ENCODE measurements at places on chromosomes 12 and 14.

DNA sequence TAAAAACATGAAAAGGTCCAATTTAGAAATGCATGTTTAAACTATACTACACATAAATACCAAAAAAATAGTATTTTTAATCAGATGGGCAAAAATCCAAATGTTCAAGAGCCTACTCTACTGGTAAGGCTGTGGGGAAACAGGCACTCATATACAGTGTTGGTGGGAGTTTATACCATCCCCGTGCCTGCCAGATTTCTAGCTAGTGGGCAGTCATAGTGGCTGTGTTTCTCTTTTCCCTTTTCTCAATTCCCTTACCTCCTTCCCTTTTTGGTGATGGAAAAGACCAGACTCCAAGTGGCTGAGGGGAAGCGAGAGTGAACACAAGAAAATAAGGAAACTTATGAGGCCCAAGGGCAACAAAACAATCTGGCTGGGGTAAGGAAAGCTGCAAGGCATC, 14.7 kb downstream of the ZNF641 start:
- DNase-seq, result no peak

DNA sequence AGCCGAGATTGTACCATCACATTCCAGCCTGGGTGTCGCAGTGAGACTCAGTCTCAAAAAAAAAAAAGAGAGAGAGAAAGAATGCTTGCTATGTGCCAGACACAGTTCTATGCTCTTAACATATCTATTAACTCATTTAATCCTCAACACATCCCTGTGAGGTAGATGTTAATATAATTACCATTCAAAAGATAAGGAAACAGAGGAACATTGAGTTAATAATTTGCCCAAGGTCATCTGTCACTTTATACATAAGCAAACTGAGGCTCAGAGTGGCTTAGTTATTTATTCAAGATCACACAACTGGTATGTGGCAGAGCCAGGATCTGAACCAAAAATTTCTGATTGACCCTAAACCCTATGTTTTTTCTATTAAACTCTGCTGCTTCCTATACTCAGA, 116.1 kb upstream of the BCAT1 start:
- DNase-seq, result no peak

- DNase-seq, result no peak
Observed at GRCh38 chr12:14567351-14568162, at the start of gene PLBD1. TSS of gene PLBD1 (minus strand) at chr12:14567883. CDS start at chr12:14567696, 187 bp downstream.

GRCh38 chr12:121983536-121984210, 38.0 kb upstream of the BCL7A start:
- DNase-seq, result no peak

GRCh38 chr14:93648440-93649168, 139.7 kb downstream of the PRIMA1 start:
- no peak for DNase-seq

DNA sequence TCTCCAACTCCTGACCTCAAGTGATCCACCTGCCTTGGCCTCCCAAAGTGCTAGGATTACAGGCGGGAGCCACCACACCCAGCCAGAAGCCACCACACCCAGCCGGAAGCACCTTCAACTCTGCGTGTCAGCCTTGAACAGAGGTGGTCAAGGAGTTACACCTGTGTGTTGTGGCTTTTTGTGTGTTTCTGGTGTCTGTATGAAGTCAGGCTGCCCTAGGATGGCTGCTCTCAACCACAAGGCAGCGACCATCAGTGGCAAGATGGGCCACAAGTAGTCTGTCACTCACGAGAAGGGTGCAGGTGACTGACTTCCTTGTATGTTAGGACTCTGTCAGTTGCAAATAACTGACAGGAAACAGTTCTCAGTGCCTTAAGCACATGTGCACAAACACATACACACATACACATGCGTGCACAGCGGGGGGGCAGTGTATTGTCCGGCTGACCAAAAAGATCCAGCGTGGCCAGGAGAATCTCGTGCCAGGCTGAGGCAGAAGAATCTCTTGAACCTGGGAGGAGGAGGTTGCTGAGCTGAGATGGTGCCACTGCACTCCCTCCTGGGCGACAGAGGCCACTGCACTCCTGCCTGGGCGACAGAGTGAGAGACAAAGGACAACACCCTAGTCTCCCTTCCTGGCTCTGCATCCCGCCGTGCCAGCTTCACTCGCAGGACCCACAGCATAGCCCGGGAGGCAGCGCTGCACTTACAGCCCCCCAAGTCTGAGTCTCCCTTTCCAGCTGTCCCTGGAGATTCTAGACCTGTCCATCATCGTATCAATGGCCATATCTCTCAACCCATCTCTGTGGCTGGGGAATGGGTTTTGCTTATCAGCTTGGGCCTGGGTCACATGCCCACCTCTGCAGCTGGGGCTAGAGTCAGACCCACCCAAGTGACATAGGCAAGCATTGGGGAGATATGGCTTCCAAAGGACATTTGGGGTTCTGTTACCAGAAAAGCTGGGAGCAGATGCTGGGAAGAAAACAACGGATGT, 13.7 kb downstream of the P2RX4 start:
- no peak for DNase-seq

- DNase-seq, result no peak
Observed at GRCh38 chr14:87960013-87960787, 32.8 kb downstream of the GALC start.

DNA sequence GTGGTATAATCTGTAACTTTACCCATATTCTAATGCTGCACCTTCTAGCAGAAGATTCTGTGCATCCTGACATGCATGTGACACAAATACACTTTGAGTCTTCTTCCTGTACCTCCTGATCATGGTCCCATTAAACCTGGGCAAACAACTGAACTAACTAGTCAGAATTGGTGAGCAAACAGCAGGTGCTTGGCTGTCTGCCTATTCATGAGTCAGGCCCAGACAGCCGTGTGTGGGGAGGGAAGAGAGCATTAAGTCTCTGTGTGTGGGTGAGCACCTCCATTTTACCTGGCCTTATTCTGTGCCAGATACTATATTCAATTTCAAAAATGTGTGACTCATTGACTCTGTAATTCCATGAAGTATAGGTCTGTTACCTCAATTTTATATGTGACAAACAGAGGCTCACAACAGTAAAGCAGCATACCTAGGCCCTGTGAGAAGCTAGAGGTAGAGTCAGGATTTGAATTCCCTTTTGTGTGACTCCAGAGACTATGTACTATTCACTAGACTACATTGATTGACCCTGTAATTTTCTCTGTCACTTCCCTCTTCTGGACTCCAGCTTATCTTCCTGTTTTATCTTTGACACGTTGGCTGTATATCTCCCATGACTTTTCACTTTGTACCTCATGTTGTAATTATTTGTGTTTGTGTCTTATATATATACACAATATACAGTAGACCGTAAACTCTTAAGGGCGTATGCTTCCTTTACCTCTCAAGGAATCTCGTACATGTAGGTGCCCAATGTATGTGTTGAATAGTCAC, 32.2 kb downstream of the SUSD6 start:
- peak; percentile 95 for DNase-seq

DNA sequence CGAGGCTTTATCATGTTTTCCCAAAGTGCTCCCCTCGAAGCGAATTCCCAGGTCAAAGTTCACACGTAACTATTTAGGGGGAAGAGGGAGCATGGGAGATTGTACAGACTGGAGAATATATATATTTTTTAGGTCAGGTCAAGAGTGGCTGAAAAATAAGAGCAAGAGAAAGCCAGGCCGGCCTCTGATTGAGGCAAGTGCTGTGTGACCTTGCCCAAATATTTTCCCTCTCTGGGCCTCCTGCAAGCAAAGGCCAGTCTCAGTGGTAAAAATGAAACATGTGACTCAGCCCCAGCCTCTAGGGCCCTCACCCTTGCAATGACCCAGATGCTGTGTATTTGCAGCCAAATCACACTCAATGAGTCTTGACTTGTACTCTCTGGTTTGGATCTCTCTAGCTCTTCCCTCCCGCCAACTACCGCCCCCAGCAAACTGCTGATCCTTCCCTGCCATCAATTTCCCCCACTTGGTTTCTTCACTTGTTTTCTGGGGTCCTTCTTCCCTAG, 34.1 kb downstream of the SMUG1 start:
- no peak for DNase-seq

GRCh38 chr12:21438643-21439042, 1.2 kb downstream of the PYROXD1 start:
- DNase-seq, result no peak

DNA sequence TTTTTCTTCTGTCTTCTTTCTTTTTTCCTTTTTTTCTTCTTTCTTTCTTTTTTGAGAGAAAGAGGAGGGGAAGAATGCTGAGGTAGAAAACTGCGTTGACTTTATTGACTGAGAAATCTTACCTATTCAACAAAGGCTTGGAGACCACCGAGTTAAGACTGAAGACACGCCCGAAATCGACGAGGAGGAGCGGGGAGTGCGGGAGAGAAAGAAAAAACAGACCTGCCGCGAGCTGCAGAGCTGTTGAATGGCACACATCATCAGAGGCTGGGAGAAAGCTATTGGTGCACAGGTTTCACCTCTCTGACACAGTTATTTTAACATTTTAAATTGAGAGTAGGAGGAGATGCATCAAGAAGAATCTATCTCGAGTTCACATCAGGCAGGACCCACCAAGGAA, 5.1 kb downstream of the ASCL1 start:
- DNase-seq, result no peak

DNA sequence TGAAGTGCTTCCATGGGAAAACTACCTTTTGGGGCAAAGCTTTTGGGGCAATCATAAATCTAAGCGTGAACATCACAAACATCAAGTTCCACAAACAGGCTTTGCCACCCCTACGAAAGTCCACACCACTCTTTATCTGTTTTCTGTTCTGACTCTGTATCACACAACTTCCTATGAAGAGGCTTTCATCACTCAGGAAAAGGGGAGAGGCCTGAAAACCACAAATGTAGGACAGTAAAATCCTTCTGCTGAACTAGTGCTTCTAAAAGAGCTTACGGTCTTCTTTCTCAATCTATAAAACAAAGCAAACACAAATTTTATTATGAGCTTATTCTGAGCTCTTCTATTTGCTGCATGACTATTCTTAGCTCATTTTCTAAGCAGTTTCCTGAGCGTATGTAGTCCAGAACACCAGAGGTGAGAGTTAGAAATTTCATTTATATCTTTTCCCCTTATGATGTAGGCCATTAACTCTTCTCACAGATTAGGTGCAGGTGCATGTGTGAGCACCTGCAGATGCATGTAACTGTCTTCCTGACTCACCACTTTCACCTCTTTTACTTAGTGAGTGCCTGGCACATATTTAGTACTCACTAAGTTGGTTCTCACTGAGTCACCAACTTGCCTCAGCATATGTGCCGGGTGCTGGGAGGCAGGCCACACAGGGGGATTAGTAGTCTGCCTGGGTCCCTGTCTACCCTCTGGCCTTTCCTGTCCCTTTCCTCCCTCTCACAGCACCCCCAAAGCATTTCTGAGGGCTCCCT, 32.9 kb upstream of the SYCP3 start:
- DNase-seq, result no peak

DNA sequence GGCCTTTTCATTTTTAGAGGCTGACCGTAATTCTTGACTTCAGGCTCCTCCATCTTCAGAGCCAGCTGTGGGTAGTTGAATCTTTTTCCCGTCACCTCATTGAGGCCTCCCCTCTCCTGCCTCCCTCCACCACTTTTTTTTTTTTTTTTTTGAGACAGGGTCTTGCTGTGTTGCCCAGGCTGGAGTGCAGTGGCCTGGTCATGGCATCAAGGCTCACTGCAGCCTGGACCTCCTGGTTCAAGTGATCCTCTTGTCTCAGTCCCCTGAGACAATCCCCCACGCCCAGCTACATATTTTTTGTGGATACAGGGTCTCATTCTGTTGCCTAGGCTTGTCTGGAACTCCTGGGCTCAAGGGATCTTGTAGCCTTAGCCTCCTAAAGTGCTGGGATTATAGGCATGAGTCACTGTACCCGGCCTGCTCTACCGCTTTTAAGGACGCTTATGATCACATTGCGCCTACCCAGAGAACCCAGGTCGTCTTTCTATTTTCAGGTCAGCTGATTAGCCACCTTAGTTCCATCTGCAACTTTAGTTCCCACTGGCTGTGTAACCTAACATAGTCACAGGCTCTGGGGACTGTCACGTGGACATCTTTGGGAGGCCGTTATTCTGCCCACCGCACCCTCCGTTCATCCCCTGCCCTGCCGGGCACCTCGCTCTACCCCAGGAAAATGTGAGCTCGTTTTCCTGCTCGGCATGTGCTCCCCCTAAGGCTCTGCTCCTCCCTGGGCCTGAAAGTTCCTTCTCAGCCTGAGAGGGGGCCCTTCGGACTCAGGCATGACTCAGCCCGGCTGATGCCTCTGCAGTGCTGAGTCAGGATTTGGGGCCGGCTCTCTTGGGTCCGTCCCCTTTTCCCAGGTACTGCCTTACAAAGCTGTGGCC, 13.4 kb downstream of the TNFAIP2 start:
- no peak for DNase-seq

DNA sequence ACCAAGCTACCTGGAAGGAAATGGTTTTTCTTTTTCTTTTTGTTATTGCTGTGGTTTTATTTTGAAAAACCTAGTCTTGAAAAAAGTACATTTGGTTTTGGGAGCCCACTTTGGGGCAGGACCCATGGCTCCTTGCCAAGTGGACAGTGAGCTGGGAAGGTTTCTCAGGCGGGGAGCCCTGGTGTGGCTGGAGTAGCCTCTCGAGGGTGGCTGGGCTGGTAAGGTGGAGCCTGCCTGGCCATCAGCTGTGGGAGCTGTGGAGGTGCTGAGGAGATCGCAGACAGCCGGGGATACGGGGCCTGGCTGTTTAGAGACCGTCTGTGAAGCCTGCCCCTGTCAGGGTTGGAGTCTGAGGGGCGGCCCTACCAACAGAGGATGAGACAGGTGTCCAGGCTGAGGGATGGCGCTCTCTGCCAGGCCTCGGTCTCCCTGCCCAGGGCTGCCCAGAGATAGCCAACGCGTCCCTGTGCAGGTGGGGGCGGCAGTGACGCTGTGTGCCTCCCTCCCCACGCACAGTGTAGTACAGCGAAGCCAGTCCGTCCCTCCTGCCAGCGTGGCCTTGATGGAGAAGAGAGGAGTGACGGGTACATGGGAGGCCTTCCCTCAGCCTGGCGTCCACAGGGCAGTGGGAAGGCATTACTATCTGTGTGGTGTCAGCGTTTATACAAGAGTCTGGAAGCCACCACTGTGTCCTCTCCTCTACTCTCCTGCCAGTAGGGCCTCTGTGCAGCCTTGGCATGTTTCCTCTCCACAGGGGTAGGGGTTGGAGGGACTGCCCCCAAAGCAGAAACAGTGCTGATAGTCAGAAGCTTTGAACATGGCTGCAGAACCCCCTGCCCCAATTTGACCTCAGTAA, 5.9 kb downstream of the RIN3 start:
- no peak for DNase-seq

DNA sequence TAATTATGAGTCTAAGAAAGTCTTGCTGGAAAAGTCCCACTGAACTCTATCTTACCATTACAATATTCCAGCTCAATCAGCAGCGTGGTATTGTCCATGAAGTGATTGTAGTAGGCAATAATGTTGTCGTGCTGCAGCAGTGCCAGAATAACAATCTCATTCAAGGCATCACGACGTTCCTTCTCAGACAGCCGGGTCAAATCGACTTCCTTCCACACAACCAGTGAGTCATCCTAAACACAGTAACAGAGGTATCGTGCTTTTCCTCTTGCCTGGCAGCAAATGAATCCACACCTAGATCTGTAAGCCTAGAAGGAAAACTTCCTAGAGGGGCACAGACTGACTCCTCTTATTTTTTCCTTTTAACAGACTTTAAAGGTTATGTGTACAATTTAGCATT, 2.9 kb downstream of the NEK9 start:
- no peak for DNase-seq

GRCh38 chr14:90483571-90483974, 86.7 kb downstream of the CALM1 start:
- no peak for DNase-seq

Data from NCI-H1436 treated with DMSO at 0.1 percent for 48 hours (cell line).